ENCODE measurements at places on chromosomes 6 and 20.

DNA sequence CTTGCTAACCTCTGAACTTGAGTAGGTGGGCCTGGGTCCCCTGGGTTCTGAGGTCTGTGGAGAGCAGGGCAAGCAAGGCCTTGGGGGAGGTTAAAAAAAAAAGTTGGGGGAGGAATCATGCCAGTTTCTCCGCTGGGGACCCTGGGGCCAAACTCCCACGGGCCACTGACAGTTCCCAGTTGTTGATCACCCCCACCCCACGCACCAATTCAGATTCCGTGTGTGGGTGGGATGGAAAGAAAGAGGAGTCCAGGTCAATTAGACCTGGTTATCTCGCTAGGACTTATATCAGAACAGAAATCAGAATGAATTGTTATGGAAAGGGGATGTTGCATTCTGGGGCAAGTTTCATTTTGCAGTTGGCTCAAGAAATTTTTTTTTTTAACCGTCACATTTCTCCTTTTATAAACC, 46.7 kb upstream of the SUPT3H start:
- no peak for DNase-seq

- DNase-seq = no peak
Measured at GRCh38 chr20:57802765-57803507, 93.1 kb upstream of the PMEPA1 start.

DNA sequence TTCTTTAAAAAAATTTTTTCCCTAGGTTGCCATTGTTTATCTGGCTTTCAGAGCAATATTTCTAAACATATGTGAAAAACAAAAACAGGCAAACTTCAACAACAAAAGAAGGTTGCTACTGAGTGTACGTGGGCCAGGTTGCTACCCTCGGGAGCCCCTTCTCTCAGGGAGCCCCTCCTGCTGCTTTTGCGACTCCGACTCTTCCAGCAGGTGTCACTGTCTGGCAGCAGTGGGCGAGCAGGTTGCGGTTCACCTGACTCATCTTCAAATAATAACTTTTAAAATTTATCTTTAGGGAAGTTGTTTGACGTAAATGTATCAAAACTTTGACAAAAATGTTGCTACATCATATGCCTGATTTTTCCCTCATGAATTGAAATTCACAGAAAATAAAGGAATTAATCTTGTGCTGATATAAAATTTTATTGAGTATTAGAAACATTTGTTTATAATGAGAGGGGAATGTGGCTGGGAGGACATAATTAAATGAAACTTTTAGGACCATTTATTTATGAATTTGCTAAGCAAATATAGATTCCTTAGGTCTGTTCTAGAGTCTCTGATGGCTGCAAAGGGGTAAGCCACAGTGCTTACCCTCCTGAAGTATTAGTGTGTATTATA, 138.8 kb downstream of the HIVEP1 start:
- DNase-seq = peak; percentile 78

DNA sequence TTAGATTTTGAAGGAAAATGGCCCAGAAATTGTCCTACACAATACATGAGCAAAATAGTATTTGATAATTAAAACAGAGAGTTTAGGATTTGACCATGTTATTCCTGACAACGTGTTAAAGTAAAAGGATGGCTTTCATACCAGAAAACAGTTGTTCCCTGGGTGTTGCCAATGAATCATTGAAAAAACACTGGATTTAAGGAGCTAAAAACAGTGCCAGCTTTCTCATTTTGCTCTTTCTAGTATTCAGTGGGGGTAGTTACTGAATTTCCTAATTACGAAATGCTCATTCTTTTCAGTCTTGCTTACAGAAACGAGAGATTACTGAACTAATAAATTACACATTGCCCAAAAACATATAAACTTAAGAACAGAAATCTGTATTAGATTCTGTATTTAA, 26.6 kb upstream of the SNAP91 start:
- no peak for DNase-seq

GRCh38 chr20:61436667-61437279, 184.7 kb downstream of the CDH4 start:
- no peak for DNase-seq

- DNase-seq = no peak
Measured at GRCh38 chr6:34697544-34697836, 923 bp upstream of the ILRUN start.

DNA sequence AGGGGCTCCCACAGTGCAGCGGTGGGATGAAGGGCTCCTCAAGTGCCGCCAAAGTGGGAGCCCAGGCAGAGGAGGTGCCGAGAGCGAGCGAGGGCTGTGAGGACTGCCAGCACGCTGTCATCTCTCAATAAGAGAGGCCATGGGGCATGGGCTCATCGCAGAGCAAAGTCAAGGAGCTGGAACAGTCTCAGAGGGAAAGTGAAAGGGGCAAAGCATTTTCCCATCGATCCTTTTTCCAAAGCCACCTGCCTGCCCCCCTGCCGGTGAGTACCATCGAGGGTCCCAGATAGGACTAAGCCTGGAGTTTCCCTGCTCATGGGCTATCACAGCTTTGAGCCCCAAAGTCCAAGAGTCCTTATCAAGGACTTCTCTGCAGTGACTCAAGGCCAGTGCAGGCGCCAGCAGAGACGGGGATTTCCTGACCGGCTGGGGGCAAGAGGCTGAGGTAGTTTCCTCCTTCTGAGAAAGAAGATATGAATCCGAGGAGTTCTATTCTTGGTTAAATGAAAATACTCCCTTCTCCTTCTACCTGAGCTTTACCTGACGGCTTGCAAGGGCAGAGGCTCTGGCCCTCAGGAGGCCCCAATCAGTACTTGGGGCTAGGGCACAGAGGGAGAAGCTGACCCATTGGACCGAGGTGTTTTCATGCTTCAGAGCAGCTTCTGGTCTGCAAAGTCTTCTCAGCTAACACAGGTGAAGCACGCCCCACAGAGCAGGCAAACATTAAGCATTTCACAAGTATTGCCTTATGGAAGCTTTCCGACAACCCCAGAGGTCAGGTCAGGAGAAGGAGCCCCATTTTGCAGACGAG, 22.6 kb downstream of the ETV7 start:
- peak; percentile 72 for DNase-seq

GRCh38 chr6:128311944-128312570, 208.3 kb downstream of the PTPRK start:
- peak; percentile 60 for DNase-seq

GRCh38 chr20:32395066-32395465, 36.9 kb downstream of the ASXL1 start:
- no peak for DNase-seq

GRCh38 chr6:118667988-118668387, 16.6 kb upstream of the CEP85L start:
- no peak for DNase-seq

DNA sequence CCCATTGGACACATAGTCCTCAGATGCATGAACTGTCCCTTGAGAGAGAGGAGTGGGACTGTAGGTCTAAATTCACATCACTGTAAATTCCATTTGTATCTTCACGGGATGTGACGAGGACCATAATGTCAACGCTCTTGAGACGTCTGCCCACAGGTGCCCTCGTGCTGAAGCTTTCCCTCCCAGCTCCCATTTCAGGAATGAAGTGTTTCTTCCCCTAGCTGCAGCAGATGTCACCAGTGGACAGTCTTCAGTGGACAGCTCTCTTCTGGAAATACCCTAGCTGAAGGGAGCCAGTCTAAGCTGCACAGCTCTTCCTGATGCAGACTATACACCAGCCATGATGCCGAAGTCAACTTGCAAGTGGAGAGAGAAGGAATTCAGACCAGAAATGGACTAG, 217.4 kb upstream of the ECI2 start:
- DNase-seq = no peak

DNA sequence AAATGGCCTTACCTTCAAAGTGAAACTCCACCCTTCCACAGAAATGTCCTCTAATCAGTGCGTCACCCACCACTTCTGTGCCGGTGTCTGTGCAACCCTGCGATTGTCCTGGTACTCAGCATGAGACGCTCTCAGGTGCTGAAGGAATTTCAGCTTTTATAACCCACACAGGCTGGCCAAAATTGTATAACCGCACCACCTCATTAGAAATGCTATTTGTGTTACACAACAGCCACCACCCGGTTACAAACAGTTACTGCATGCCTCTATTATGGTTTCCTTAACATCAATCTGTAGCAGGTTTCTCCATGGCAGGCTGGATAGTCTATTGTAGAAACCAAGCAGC, 51.5 kb downstream of the SLC23A2 start:
- DNase-seq = peak; percentile 73

DNA sequence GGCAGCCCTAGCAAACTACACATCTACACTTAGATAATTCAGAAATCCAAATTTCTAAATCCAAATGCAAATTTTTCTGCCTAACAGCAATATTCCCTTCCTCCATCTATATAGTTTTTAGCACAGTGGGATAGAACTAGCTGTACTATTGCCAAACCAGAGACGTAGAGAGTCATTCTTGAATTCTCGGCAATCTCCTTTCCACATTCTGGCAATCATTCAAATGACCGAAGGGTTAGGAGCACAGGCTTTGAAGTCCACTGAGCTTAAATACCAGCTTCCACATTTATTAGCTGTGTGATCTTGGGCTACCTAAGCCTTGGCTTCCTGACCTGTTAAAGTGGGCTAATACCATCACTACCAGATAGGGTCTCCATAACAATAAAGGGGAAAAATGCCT, 3.1 kb upstream of the RPS12 start:
- DNase-seq = no peak

GRCh38 chr6:29442719-29443118, 3.6 kb downstream of the OR10C1 start:
- no peak for DNase-seq

DNA sequence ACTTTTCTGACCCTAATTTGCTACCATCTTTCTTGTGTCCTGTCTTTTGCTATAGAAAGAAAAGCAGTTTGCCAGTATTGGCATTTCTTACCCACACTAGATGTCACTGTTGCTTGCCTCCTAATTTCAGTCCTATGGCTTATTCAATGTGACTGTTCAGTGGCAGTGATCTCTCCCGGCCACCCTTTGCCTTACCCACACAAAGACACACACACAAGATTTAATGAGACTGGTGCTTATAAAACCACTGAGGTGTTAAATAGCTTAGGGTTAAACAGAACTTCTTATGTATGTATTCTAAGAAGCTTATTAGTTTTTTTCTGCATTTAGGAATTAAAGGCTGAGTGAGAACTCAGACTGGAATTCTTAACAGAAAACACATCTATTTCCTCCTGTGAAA, 233.6 kb upstream of the ASCC3 start:
- DNase-seq = no peak

- no peak for DNase-seq
Measured at GRCh38 chr6:116030770-116031169, 29.9 kb downstream of the FRK start.

- peak; percentile 78 for DNase-seq
Measured at GRCh38 chr6:89596056-89596455, 42.5 kb downstream of the LYRM2 start.

DNA sequence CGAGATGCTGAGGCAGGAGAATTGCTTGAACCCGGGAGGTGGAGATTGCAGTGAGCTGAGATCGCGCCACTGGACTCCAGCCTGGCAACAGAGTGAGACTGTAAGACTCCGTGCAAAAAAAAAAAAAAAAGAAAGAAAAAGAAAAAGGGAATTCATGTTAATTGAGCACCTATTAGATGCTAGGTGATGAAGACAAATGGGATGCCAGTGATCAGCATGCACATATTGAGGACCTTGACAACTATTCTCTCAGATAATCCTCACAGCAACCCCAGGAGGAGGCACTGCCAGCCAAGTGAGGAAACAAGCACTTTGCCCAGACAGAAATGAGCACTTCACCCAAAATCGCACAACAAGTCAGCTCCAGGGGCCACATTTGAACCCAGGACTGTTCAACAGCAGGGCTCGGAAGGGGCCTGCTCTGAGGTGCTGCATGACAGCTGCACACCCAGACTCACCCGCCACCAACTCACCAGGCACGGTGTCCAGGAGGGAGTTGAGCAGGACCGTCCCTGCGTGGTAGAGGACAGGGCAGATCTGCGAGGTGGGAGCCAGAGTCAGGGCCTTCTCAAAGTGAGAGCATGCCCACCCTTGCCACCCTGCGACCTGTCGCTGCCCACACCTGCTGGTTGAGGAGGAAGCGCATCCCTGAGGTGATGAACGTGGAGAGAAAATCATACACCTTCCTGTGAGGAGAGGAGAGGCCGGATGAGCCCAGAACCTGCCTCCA, 4.6 kb downstream of the PLTP start:
- DNase-seq = no peak

DNA sequence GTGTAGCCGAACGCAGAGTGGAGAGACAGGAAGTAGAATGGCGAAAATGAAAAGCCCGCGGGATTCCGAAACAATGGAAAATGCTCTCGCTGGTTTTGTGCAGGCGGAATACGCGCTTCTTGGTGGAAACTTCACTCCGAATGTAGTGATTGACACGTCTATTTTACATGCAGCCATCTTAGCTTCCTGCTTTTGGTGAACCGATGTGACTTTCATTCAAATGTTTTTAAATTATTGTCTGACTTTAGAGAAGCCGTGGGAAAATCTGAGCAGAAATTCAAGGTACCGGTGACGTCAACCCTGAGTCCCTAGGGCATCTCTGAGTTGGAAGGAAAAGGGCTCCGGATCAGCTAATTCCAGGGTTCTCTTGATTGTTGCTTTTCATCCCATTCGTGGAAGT, 11.4 kb downstream of the GPX5 start:
- DNase-seq = no peak

- DNase-seq = no peak
Measured at GRCh38 chr6:92110403-92110802, 1309.0 kb downstream of the EPHA7 start.

GRCh38 chr6:41157323-41157722, 3.2 kb upstream of the TREML1 start:
- no peak for DNase-seq

- DNase-seq = no peak
Measured at GRCh38 chr6:37788259-37788658, 31.3 kb upstream of the ZFAND3 start.

- no peak for DNase-seq
Measured at GRCh38 chr6:119514345-119514744, 164.8 kb upstream of the MAN1A1 start.

- DNase-seq = no peak
Measured at GRCh38 chr20:8711501-8711900, 357.4 kb upstream of the PLCB4 start.

DNA sequence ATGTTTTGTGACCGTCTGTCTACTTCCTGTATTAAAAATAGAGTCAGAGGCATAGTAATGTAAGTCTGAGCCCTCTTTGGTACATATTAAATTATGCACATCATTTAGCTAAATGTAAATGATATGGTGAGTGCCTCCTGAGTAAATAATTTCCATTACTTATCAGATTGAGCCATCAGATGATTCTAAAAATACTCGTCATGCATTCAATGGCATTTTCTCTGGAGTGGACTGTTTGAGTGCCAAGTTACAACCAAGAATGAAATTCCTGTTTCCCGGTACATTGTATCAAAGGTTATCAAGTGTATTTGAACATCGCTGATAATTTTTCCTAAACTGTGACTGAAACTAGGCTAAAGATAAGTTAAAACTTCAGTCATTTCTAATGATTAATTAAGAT, 81.0 kb downstream of the AKAP7 start:
- no peak for DNase-seq

DNA sequence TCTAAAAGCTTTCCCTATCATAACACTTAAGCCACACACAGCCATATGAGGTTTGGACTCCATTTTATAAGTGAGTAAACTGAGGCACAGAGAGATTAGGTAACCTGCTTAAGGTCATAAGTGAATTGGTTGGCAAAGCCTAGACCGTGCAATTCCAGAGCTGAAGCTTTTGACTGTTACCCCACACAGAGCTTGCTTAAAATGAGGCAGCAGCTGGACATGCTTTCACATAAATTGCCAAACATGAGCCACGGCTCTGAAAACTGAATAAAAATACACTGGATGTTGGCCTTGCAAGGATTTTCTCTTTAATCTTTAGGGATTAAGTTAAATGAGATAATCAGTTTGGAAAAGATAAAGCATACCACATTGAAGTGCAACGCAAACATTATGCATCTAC, 2.5 kb downstream of the RIPOR2 start:
- DNase-seq = peak; percentile 69

- DNase-seq = no peak
Measured at GRCh38 chr20:8709627-8710026, 359.3 kb upstream of the PLCB4 start.

Measured in activated CD4-positive, alpha-beta T cell treated with anti-CD3 and anti-CD28 coated beads, Interleukin-2, amount 10 ng/mL, durations not matched to agents 24 days and 14 days (primary cell).